Panc1 (cell line): ENCODE measurements at places on chromosomes 16 and 17. TPM values are rescaled to one million over a fixed set of nuclear protein-coding genes. Genes with fewer than 3 reads are reported as not detected.

Gene TEKT3
- not detected for total RNA-seq

Gene C16orf46
- 1.2 TPM for total RNA-seq

Gene SEPTIN1
- total RNA-seq, result 1.7 TPM

Gene MYL4
- 0.49 TPM for total RNA-seq

Gene SCNN1G
- total RNA-seq, result 3.4 TPM

Gene TMEM114
- total RNA-seq, result not detected

GRCh38 chr17:1561420-1562175, 994 bp downstream of the PITPNA start:
- no peak for DNase-seq

DNA sequence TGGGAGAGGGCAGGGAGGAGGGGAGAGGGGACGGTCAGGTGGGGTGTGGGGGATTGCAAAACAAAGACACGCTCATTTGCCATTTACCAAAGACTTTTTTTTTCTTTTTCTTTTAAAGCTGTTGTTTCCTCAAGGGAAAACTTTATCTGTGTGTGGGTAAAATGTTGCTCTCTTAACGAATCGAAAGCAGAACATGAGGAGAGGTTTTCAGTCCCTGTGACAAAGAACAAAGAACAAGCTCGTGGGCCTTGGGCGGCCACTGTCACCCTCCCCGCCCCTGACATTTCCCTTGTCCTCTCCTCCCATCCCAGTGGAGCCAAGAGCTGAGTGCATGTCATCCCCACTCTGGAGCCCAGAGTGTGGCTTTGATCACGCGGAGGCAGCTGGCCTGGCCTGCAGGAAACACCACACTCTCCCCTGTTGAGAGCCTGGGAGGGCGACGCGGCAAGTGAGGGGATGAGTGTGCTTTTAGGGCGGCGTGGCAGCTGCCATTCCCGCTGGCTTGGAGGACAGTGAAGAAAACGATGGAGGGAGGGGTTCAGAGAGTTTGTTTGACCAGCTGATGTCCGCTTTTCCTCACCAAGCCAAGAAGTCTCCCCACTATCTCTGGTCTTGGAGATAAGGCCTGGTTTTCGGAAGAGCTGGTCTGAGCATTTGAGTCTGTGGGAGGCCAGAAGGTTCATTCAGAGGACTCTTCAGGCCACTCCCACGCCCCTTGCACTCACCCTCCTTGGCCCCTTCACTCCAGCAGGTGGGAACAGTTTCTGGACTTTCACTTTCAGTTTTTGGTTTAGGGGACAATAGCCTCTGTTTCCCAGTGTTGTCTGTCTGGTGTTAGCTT, 11.4 kb downstream of the CCR7 start:
- no peak for DNase-seq

GRCh38 chr16:49855822-49856671, at the start of gene ZNF423:
Gene ZNF423 (minus strand): TSS chr16:49856112. CDS start chr16:49855774, 338 bp downstream.
- no peak for DNase-seq

DNA sequence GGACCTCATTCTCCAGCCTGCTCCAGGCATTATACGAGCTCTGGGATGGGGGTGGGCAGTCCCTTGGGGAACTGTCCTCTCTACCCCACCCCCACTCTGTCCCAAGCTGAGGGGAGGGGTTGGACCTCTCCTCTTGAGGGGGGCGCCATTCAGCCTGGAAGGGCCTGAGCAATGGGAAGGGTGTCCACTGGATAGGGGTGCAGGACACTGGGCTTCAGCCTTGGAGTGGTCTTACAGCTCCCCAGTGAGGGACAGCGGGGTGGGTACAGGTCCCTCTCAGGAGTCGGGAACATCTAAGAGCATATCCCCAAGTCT, 9.5 kb upstream of the CBX8 start:
- no peak for DNase-seq

- no peak for DNase-seq
These were observed 43.5 kb downstream of the COG7 start for GRCh38 chr16:23409522-23409921.

GRCh38 chr17:61416540-61417363, 17.1 kb downstream of the TBX2 start:
- peak; percentile 43 for DNase-seq

- no peak for DNase-seq
These were observed 94.3 kb upstream of the ASIC2 start for GRCh38 chr17:33387406-33387805.

DNA sequence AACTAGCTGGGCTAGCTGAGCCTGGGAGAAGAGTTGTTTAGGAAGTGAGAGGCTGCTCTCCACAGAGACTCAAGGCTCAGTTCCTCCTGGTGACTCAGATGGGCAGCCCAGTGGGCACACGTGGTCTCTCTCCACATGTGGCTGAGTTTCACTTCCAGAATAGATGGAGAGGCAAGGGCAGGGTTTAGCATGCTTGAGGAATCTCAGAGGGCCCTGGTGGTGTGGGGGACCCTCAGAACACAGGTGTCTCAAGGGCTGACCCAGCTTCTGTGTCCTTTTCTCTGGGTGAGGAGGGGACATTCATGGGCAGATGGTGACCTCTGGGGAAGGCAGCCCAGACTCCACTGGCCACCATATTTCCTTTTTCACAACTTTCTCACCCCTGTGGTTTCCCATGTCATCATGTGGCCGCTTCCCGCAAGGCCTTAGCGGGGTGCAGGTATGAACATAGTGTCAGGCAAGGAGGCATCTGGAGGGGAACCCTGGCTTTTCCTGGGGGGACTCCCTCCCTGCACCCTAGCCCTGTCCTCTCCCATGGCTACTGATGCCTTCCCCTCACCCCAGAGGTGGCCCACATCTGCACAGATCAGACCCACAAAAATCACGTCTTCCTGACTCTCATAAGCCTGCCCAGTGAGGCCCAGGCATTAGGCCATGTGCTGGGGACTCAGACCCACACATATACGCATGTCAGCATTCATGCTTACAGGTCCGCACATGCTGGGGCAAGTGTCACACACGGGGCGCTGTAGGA, 3.3 kb downstream of the GRN start:
- DNase-seq, result no peak
